ENCODE measurements at places on chromosomes 5 and 9. TPM values are rescaled to one million over a fixed set of nuclear protein-coding genes. Genes with fewer than 3 reads are reported as not detected.

Gene GHR
- 1.3 TPM for total RNA-seq

Gene CHSY3
- total RNA-seq, result 9.3 TPM

Gene HTR1A
- not detected for total RNA-seq

Gene PCYOX1L
- 19.5 TPM for total RNA-seq

Gene ADGRD2
- not detected for total RNA-seq

Gene ATOX1
- total RNA-seq, result 85.3 TPM

Gene PTPN3
- total RNA-seq, result 5.9 TPM

Gene GRM6
- not detected for total RNA-seq
